ENCODE measurements at places on chromosomes 2 and 18.
A peak's percentile ranks its signal among the peaks of the same experiment; 100 is the strongest.

DNA sequence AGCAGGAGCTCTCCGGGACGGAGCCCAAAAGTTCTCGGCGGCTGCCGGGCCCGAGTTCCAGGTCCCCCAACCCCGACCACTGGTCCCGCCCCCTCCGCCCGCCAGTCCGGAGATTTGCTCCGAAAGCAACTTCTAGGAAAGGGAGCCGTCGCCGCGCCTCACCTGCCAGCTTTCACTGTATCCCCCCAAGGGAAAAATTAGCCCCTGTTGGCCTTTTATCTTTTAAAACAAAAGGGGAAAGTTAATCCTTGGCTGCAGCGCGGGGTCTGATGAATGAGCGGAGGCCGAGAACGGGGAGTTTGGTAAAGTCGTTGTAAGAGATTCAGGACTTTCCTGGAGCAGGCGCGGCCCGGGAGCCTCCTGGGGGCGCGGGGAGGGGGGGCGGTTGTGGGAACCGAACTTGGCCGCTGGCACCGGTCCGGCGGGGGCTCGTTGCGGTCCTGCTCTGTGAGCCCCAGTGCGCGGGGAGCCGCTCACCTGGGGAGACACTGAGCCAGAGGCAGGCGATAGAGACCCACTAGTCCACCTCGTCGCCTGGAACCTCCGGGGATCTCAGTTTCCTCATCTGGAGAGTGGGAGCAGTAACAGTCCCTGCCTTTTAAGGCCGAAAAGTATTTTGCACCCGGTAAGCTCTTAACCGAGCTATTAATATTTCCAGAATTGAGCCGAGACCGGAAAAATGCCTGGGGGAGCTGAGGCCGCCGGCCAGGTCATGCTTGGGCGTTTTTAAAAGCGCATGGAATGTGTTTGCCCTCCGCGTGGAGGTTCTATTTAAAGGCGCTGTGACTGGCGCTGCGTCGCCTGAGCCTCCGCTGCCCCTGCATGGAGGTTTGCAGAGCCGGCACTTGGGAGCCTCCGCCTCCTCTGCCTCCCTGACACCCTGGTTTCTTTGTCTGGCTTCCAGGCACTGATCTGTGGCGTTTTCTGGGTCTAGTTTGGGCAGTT lies 1.1 kb downstream of the EFHD1 start:
- peaks cover 29% of the 10 kb centered on the region for H3K27me3 ChIP-seq
- peak overlapping the region; percentile 78 for H3K27ac ChIP-seq
- peak overlapping the region; percentile 74 for H3K4me3 ChIP-seq
- no peak for DNase-seq
- peaks cover 30% of the 10 kb centered on the region for H3K4me1 ChIP-seq

- H3K4me3 ChIP-seq: no peak overlapping the region
- DNase-seq: no peak
- H3K36me3 ChIP-seq: no peaks in the 10 kb centered on the region
- H3K4me1 ChIP-seq: no peaks in the 10 kb centered on the region
- H3K27me3 ChIP-seq: peaks cover 5% of the 10 kb centered on the region
- no peak overlapping the region for H3K27ac ChIP-seq
These were observed 103.9 kb upstream of the GLI2 start for GRCh38 chr2:120631724-120632123.

- no peak overlapping the region for H3K27ac ChIP-seq
- H3K27me3 ChIP-seq: no peaks in the 10 kb centered on the region
- no peaks in the 10 kb centered on the region for H3K4me1 ChIP-seq
- H3K36me3 ChIP-seq: no peaks in the 10 kb centered on the region
- DNase-seq: no peak
- no peak overlapping the region for H3K4me3 ChIP-seq
These were observed 80.7 kb downstream of the CCBE1 start for GRCh38 chr18:59616501-59616900.

GRCh38 chr2:216810399-216811160 lies 49.3 kb downstream of the TNP1 start:
- H3K27me3 ChIP-seq: no peaks in the 10 kb centered on the region
- no peaks in the 10 kb centered on the region for H3K36me3 ChIP-seq
- no peak overlapping the region for H3K4me3 ChIP-seq
- H3K27ac ChIP-seq: no peak overlapping the region
- DNase-seq: no peak

DNA sequence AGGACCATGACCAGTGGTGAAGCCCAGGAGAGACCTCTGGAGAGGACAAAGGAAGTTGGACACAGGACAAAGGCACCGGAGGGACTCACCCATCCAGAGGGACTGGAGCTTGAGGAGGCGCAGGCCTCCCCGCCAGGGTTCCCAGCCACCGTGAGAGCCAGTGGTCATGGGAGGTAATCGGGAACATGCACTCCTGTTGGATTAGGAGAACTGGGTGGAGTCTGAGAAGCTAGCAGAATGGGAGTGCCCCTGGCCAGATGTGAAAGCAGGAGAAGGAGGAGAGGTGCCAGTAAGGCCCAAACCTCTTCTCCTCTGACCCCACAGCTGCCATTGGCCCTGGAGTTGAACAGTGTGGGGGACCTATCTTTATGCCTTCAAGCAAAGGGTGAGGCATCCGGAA lies 20.3 kb downstream of the POU3F3 start:
- no peaks in the 10 kb centered on the region for H3K36me3 ChIP-seq
- no peak overlapping the region for H3K27ac ChIP-seq
- H3K27me3 ChIP-seq: peaks cover 98% of the 10 kb centered on the region
- DNase-seq: no peak
- no peak overlapping the region for H3K4me3 ChIP-seq

DNA sequence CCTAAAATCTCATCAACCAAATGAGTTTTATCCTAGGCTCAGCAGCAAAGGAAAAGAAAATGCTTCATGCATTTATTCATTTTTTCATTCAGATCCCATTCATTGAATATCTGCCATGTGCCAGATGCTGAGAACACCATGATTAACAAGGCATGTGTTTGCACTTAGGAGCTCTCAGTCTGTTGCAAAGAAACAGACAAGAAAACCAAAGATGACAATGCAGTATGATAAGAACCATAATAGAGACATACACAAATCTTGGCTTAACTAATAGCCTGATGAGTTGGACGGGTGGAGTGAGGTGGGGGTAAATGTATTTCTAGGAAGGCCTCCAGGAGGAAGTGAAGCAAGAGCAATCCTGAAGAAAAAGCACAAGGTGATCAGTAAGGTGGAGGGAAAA lies 177.8 kb upstream of the SCN7A start:
- H3K27ac ChIP-seq: no peak overlapping the region
- H3K36me3 ChIP-seq: no peaks in the 10 kb centered on the region
- no peak for DNase-seq
- H3K4me1 ChIP-seq: no peaks in the 10 kb centered on the region
- no peak overlapping the region for H3K4me3 ChIP-seq
- H3K27me3 ChIP-seq: no peaks in the 10 kb centered on the region

GRCh38 chr2:11949732-11950523 lies 203.5 kb downstream of the LPIN1 start:
- no peaks in the 10 kb centered on the region for H3K27me3 ChIP-seq
- H3K4me3 ChIP-seq: no peak overlapping the region
- H3K36me3 ChIP-seq: no peaks in the 10 kb centered on the region
- DNase-seq: no peak
- no peaks in the 10 kb centered on the region for H3K4me1 ChIP-seq

DNA sequence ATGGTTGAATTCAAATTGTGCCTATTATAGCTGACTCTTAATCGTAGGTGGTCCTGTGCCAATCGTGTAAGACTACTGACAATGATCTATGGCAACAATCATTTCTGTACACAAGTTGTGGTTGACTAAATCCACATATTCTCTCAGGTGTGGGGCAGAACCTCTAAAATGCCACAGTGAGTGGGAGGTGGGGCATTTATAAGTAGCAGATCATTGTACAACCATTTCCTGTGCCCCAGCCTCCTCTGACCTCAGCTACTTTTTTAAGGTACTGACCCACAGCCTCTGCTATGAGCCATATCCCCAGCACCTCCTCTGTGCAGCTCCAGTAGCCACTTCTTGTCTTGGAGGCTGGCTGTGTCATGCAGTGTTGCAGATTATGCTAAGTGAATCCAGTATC lies 48.6 kb upstream of the RAPH1 start:
- no peak overlapping the region for H3K4me3 ChIP-seq
- no peak overlapping the region for H3K27ac ChIP-seq
- DNase-seq: no peak
- H3K36me3 ChIP-seq: no peaks in the 10 kb centered on the region
- H3K4me1 ChIP-seq: peaks cover 32% of the 10 kb centered on the region

GRCh38 chr2:177532567-177532966 lies 140.0 kb downstream of the AGPS start:
- H3K27me3 ChIP-seq: no peaks in the 10 kb centered on the region
- no peaks in the 10 kb centered on the region for H3K4me1 ChIP-seq
- DNase-seq: no peak
- H3K27ac ChIP-seq: no peak overlapping the region

GRCh38 chr2:116142644-116143227 lies 1671.8 kb upstream of the DDX18 start:
- H3K4me1 ChIP-seq: no peaks in the 10 kb centered on the region
- DNase-seq: no peak
- no peak overlapping the region for H3K27ac ChIP-seq
- H3K27me3 ChIP-seq: no peaks in the 10 kb centered on the region
- no peaks in the 10 kb centered on the region for H3K36me3 ChIP-seq
